ENCODE measurements at places on chromosomes 5 and 9. TPM values are rescaled to one million over a fixed set of nuclear protein-coding genes. Genes with fewer than 3 reads are reported as not detected.

DNA sequence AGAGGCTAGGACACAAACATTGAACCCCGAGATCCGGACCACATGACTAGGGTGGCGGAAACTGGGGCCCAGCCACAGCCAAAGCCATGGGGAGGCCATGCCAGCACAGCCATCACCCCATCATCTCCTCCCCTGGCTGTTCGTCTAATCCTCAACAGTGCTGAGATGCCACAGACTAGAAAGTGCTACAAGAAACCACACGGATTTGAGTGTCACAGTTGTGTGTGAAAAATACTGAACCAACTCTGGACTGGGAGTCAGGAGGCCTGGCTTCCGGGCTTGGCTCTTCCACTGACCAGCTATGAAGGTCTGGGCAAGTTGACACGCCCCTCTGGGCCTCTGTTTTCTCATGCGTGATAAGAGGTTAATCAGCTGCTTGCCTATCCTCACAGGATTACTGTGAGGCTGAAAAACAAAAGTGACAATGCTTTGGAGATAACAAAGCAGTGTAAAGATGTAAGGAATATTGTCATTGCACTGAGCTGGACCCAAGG is 38.8 kb upstream of the SHB start:
- DNase-seq: no peak
- no peak overlapping the region for H3K4me3 ChIP-seq
- no peaks in the 10 kb centered on the region for H3K27me3 ChIP-seq
- H3K27ac ChIP-seq: no peak overlapping the region
- H3K4me1 ChIP-seq: no peaks in the 10 kb centered on the region
- no peaks in the 10 kb centered on the region for H3K36me3 ChIP-seq

DNA sequence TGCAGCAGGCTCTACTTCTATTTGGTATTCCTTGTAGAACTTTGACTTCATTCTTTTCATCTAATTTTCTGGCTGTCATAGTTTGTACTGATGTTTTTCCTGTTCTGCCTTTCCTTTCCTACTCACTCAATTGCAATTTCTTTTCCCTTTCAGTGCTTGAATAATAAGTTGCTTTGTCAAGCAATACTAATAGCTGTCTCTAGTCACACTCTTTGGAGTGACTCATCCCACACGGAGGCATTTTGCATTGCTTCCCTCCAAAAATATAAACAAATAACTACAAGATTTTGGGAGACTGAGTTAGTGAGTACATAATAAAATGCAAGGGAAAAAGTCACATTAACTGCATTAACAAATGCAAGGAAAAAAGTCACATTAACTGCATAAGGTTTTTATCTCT is 465.9 kb downstream of the CDH9 start:
- H3K36me3 ChIP-seq: no peaks in the 10 kb centered on the region
- no peaks in the 10 kb centered on the region for H3K4me1 ChIP-seq
- DNase-seq: no peak

DNA sequence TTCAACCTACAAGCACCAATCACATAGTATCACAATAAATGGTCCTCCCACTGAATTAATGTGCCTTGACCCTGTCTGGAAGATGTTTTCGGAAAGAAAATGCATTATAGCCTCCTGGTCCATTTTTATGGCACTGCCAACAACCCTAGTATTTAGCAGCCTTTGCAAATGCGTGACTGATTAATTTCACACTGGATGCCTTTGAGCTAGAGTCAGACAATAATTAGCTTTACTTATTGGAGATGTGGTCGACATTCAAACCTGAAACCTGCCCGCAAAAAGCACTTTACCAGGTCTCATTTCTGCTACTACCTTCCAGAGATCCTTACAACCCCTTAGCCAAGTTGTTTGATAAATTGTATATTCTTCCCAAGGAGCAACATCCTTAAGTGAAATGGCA is 119.3 kb upstream of the DPYSL3 start:
- H3K4me3 ChIP-seq: no peak overlapping the region
- no peaks in the 10 kb centered on the region for H3K36me3 ChIP-seq
- DNase-seq: no peak

DNA sequence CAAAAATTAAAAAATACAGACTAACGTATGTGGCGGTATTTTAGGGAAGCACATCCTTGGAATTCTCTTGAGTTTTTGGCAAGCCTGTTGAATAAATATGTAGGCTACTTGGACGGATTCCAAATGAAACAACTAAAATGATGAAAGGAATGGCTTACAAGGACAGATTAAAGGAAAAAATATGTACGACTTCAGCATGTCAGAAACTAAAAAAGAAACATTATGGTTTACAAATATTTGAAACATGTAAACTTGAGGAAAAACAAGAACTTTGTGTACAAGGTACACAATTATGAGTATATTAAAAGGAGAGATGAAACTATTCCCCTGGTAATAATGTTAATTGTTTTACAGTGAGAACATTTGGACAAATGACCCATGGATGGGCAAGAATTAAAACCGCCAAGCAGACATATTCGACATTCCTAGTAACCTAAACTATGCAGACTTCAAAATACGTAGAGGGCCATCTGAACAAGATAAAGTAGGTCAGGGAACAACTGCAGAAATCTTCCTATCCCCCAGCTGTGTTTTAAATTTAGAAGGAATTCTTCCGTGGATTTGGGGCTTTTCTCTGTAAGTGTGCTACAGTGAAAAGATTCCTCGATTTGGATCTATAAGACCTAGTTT is 12.5 kb downstream of the EDIL3 start:
- DNase-seq: no peak
- no peaks in the 10 kb centered on the region for H3K27me3 ChIP-seq
- H3K4me3 ChIP-seq: no peak overlapping the region
- H3K27ac ChIP-seq: no peak overlapping the region
- no peaks in the 10 kb centered on the region for H3K4me1 ChIP-seq

GRCh38 chr9:36191290-36191645 is 547 bp downstream of the CLTA start:
- H3K4me3 ChIP-seq: peak overlapping the region; percentile 84
- no peaks in the 10 kb centered on the region for H3K36me3 ChIP-seq
- peak; percentile 31 for DNase-seq
- peak overlapping the region; percentile 86 for H3K27ac ChIP-seq

DNA sequence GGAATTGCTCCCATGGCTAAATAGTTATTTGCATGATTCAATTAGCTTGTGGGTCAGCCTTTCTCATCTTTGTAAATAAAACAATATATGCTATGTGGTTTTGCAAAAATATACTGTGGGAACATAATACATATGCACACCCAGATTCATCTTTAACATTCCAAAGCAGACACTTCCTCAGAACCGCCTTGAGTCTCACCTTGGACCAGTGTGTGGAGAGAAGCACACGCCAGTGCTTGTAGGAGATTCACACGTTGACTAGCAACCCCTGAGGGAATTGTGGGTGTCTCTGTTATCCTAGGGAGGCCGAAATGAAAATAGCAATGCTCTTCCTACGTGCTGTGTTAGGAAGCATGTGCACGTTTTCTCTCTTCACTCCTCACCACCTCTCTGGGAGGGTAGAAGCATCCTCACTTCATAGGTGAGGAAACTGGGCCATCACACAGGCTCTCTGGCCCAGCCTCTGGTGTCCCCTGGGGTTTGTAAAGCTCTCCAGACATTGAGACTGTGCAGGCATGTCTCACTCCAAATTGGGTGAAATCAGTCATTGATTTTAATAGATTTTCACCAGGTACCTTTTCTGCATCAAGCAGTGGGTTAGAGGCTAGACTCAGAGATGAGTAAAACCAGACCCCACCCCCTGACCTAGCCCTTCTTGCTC is 221.7 kb downstream of the PBX3 start:
- no peak overlapping the region for H3K4me3 ChIP-seq
- H3K27me3 ChIP-seq: no peaks in the 10 kb centered on the region
- no peak overlapping the region for H3K27ac ChIP-seq
- H3K36me3 ChIP-seq: peaks cover 19% of the 10 kb centered on the region
- no peak for DNase-seq

DNA sequence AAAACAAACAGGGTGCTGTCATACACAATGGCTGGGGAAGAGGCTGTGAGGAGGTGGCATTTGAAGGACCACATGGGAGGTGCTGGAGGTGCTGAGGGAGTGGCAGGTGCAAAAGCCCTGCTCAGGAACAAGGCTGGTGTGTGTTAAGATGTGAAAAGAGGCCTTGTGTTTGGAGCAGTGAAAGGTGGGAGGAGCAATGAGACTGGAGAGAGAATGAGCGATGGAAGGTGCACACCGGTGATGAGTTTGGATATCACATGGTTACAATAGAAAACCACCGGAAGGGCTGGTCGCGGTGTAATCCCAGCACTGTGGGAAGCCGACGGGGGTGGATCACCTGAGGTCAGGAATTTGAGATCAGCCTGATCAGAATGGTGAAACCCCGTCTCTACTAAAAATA is 9.2 kb upstream of the FIBCD1 start:
- H3K4me3 ChIP-seq: no peak overlapping the region
- no peaks in the 10 kb centered on the region for H3K36me3 ChIP-seq
- H3K27ac ChIP-seq: no peak overlapping the region
- no peaks in the 10 kb centered on the region for H3K27me3 ChIP-seq

GRCh38 chr5:52837068-52837467 is 49.4 kb downstream of the ITGA1 start:
- H3K36me3 ChIP-seq: no peaks in the 10 kb centered on the region
- H3K27me3 ChIP-seq: no peaks in the 10 kb centered on the region
- H3K4me3 ChIP-seq: no peak overlapping the region
- H3K4me1 ChIP-seq: peaks cover under 1% of the 10 kb centered on the region
- no peak for DNase-seq

GRCh38 chr9:129022037-129022436 is 6.1 kb downstream of the SH3GLB2 start:
- H3K27ac ChIP-seq: no peak overlapping the region
- DNase-seq: no peak
- peaks cover 5% of the 10 kb centered on the region for H3K4me1 ChIP-seq
- H3K27me3 ChIP-seq: no peaks in the 10 kb centered on the region

GRCh38 chr9:78026947-78027346 is 4.7 kb downstream of the GNAQ start:
- no peak overlapping the region for H3K27ac ChIP-seq
- peak overlapping the region; percentile 58 for H3K4me3 ChIP-seq
- no peak for DNase-seq
- H3K27me3 ChIP-seq: no peaks in the 10 kb centered on the region

DNA sequence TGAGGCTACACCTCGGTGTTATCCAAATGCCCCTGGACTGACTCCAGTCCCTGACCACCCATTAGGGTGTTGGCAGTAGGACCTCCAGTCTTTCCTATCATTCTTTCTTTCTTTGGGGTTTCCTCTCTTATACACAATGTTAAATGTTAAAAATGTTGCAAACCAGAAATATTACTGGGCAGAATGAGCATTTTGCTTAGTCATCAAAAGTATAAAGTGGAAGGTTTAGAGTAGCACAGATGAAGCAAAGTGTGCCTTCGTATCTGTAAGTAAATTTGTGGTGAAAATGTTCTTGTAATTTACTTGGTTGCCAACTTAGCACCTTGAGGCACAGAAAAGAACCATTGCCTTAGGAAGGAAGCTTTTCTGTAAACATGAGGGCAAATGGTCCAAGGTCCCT is 21.7 kb upstream of the UNC13B start:
- no peak overlapping the region for H3K4me3 ChIP-seq
- no peaks in the 10 kb centered on the region for H3K36me3 ChIP-seq
- H3K27me3 ChIP-seq: no peaks in the 10 kb centered on the region
- no peak for DNase-seq

GRCh38 chr5:122844910-122845228 is 544 bp upstream of the SNX24 start:
- peaks cover 33% of the 10 kb centered on the region for H3K4me1 ChIP-seq
- no peaks in the 10 kb centered on the region for H3K27me3 ChIP-seq
- peak overlapping the region; percentile 93 for H3K4me3 ChIP-seq
- DNase-seq: no peak
- no peaks in the 10 kb centered on the region for H3K36me3 ChIP-seq

- H3K36me3 ChIP-seq: no peaks in the 10 kb centered on the region
These were observed 30.5 kb upstream of the DMRTA1 start for GRCh38 chr9:22415941-22416691.

GRCh38 chr5:123450640-123451039 is 27.4 kb upstream of the CEP120 start:
- peaks cover 26% of the 10 kb centered on the region for H3K4me1 ChIP-seq
- no peak overlapping the region for H3K27ac ChIP-seq
- H3K27me3 ChIP-seq: no peaks in the 10 kb centered on the region
- no peak overlapping the region for H3K4me3 ChIP-seq
- no peaks in the 10 kb centered on the region for H3K36me3 ChIP-seq

GRCh38 chr5:78003450-78003849 is 227.3 kb upstream of the TBCA start:
- H3K27me3 ChIP-seq: no peaks in the 10 kb centered on the region
- H3K4me1 ChIP-seq: peaks cover 9% of the 10 kb centered on the region

Gene CCDC152
- polyA plus RNA-seq: 0.03 TPM

Gene CTSV
- polyA plus RNA-seq: 0.04 TPM

Gene EFNA5
- not detected for polyA plus RNA-seq

Gene NMRK1
- 9.3 TPM for polyA plus RNA-seq

Gene CARTPT
- not detected for polyA plus RNA-seq

Gene SGCD
- not detected for polyA plus RNA-seq

Gene NPDC1
- polyA plus RNA-seq: 2.7 TPM
